ENCODE measurements at places on chromosomes 5 and 9.
A peak's percentile ranks its signal among the peaks of the same experiment; 100 is the strongest.

GRCh38 chr9:95494022-95494415, 22.8 kb downstream of the PTCH1 start:
- peak; percentile 4 for DNase-seq

GRCh38 chr9:82616545-82616944, 446.4 kb downstream of the RASEF start:
- no peak for DNase-seq

GRCh38 chr5:126673477-126673876, 72.7 kb downstream of the PHAX start:
- DNase-seq = no peak

DNA sequence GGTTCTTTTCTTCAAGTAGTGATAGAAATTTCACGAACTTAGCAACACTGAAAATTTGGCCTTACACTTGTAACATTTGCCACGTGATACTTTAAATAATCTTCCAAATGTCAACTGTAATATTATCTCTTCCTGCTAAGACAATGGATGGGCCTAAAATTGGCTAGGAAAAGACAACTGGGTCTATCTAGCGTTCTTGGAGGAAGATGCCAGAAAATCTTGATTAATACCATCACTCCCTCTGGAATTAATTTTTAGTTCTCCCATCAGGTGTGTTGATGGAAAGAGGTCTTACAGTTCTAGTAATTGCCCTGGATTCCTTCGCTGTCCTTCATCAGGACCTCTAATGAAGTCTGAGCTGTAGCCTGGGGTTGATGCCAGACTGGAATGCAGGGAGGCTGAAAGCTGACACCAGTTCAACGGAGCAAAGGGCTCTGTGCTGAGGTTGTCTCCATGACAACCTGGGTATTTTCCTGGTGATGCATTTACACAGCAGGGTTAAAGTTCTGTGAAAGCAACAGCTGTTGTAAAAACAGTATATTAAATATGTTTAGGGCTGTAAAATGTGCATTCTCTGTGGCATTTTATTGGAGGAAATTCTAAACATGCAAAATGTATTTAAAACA, 92.3 kb downstream of the GAS1 start:
- no peak for DNase-seq

DNA sequence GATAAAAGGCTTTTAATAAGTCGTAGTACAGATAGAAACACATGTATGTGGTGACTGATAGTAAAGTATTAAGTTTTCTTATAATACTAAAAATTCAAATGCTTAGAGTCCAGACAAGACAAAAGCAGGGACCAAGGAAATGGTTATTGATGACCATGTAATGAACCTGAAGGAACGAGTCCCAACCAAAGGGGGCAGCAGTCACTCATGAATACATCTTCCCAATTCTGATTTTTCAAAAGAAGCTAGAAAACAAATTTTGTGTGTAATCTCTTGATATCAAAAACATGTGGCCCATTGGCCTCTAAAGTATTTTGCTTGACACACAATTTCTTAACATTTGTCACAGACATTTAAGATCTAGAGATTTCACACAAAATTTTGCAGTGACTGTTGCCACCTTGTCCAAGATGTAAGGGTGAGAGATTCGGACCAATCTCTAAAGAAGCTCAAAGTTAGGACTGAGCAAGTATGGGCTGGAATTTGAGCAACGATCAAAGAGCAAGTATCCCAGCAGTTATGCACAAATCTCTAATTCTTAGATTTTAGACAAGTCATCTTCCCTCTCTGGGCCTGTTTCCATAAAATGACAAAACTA, 66.8 kb downstream of the ARL15 start:
- no peak for DNase-seq

DNA sequence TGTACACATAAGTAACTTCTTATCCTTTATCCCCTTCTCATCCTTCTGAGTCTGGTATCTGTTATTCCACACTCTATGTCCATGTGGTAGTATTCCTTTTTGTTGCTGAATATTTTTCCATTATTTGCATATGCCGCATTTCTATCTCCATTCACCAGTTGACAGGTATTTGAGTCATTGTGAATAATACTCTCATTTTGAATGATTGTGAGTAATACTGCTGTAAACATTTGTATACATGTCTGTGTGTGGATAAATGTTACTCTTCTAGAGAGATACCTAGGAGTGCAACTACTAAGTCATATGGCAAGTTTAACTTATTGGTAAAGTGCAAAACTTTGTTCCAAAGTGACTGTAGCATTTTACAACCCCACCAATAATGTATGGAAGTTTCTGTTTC, 15.6 kb downstream of the RIC1 start:
- DNase-seq = no peak

- DNase-seq = no peak
These were observed 63.9 kb upstream of the TNFAIP8 start for GRCh38 chr5:119291877-119292276.

GRCh38 chr9:91486699-91487497, 63.3 kb upstream of the NFIL3 start:
- no peak for DNase-seq

DNA sequence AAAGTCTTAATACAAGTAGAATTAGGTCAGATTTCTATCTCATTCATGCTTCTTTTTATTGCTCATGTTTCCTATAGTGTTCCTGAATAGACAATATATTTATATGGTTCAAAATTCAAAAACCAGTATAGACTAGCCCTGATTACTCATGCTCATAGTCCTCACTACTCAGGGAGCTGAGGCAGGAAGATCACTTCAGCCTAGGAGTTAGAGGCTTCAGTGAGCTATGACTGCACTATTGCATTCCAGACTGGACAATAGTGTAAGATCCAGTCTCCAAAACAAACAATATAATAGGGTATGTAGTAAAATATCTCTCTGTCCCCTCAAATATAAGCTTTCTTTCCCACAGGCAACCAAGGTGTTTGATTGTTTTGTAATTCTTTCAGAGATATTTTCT, 2.4 kb downstream of the ANKRD31 start:
- DNase-seq = no peak
